ENCODE measurements at places on chromosomes 11 and 22.

- no peak for DNase-seq
These were observed at the start of gene PACSIN3 for GRCh38 chr11:47186076-47186699. TSS of gene PACSIN3 (minus strand) at chr11:47186434. CDS start at chr11:47182727, 3,707 bp downstream.

DNA sequence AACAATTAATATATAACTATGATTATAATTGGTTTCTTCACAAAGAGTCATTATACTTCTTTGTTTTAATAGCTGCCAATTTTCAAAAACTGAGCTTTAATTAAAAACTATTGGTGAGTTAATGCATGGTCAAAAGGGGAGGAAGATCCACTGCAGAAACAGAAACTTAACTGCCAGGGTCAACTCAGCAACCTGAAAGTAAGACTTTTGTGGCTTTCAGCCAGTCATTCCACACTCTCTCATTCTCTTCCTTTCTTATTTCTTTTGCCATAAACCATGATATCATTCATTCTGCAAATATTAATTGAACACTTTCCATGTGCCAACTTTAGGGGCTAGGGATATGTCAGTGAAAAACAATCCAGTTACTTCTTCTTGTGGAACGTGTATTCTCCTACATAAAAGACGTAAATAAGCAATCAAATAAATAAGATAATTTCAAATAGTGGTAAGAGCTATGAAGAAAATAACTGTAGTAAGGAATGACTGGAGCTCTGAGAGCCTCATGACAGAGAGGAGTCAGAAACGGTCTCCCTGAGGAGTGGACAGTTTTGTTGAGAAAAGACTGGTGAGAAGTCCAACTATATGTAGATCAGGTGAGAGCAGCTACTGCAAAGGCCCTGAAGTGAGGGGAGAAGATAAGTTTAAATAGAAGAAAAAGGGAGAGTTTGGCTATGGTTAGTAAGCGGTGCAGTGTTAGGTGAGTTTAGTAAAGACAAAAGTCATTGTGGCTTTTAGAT is 130.5 kb downstream of the GRIA4 start:
- no peak for DNase-seq

GRCh38 chr22:19090586-19091127 is 31.6 kb downstream of the DGCR2 start:
- no peak for DNase-seq

DNA sequence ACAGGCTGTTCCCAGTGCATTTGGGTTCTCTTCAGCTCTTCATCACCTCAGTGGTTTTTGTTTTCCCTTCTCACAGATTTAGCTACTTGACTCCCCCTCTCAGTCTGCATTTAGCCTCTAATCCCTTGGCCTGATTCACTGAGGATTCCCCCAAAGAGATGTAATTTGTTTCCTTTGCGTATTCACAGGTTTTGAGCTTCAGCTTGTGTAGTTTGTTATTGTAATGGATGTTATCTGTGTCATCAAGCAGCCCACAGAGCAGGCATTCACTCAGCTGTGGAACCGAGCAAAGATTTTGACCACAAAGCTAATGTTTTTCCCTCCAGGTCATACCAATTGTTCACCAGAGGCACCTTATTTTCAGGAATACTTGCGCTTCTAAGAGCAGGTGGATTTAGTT is 6.4 kb upstream of the ME3 start:
- DNase-seq = no peak

DNA sequence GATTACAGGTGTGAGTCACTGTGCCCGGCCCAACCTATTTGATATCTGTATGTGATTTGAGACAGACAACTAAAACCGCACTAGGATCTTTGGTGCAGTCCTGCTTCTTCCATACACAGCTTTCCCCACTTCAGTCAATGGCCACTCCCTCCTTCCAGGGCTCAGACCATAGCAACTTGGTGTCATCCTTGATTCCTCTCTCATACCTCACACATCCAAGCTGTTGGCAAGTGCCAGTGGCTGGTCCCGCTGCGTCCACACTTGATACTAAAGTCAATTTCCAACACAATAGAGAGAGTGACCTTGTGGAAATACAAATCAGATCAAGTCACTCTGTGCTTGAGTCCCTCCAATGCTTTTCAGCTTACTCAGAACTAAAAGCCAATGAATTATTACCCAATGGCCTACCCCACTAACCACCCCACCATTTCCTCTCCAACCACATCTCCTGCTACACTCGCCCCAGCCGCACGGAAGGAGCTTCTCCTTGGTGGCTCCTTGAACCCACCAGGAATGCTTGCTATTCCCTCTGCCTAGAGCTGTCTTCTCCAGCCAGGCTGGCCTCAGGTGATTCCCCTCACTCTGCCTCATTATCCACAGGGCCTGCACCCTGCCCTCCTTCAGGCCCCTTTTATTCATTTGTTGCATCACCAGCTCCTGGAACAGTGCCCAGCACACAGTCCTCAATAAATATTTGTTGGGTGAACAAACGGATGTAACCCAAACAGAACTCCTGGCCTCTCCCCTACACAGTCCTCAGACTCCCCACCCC is 12.9 kb downstream of the ABTB2 start:
- no peak for DNase-seq

GRCh38 chr11:77353131-77353530 is 51.6 kb upstream of the GDPD4 start:
- peak; percentile 30 for DNase-seq

GRCh38 chr11:44790211-44790610 is 63.4 kb downstream of the TSPAN18 start:
- no peak for DNase-seq

- no peak for DNase-seq
These were observed 463 bp upstream of the PTPMT1 start for GRCh38 chr11:47564933-47565339.

- no peak for DNase-seq
These were observed 98.7 kb downstream of the NAV2 start for GRCh38 chr11:19811380-19811779.

DNA sequence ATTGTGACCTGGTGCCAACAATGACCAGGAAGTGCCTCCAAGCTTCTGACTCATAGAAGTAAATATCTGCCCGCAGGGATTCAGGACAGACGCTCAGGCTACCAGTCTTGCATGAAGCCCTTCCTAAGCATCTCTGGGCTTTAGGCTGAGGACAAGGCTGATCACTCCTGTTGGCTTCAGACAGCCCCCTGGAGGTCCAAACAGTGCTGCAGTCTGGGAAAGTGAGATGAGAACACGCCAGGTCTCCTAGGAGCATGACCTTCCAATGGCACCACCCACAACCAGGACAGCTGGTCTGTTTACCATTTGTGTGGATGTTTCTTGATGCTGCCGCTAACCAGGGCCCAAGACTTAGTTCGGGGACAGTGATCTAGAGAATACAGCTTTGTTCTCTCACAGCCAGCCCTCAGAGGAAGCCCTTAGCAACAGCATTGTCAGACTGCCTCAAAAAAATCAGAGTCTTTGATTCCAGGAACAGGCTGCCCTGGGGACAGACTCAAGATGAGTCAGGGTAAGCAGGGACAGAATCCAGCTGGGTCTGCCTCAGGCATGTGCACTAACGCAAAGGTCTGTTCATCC is 111.2 kb downstream of the ZNF280B start:
- DNase-seq = peak; percentile 88

- no peak for DNase-seq
These were observed 10.5 kb downstream of the MAP4K2 start for GRCh38 chr11:64792482-64792881.

DNA sequence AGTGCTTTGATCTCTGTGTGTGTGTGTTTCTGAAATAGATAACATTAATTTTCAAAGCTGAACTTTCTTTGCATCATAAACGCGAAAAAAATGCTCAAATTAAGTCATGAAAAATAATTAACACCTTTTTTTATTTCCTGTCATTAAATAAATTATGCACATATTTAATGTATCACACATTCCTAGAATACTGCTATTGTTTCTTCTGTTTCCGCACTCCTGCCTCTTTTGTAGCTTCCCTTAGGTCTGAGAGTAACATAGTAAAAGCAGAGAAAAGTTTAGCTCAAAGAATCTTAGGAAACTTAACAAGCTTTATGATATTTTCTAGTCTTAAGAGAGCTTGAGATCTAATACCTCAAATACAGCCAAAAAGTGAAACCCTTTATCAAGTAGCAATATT is 504.2 kb downstream of the JRKL start:
- no peak for DNase-seq

DNA sequence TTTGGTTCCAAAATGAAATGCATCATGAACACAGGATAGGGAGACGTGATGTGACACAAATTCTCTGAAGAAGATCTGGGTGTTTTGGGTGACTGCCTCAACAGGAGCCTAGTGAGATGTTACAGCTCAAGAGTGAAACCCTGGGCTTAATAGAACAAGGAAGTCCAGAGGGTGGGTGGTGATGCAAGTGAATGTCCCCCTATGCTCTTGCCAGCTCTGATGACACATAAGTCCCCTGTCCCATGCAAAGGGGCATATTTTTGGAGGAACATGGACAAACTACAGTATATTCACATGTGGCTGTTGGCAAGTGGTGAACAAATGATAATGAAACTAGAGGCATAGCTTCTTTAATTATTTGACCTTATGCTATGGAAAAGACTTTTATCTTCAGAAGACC is 9.2 kb downstream of the CRTAM start:
- no peak for DNase-seq

GRCh38 chr11:3359092-3359824 is 19.7 kb downstream of the ZNF195 start:
- no peak for DNase-seq

All from pons (tissue), 1 donor.